ENCODE measurements at places on chromosomes 2 and 18. TPM values are rescaled to one million over a fixed set of nuclear protein-coding genes. Genes with fewer than 3 reads are reported as not detected.

NAT8 gene
- total RNA-seq, result not detected

MARCHF7 gene
- 84.0 TPM for total RNA-seq

DNA sequence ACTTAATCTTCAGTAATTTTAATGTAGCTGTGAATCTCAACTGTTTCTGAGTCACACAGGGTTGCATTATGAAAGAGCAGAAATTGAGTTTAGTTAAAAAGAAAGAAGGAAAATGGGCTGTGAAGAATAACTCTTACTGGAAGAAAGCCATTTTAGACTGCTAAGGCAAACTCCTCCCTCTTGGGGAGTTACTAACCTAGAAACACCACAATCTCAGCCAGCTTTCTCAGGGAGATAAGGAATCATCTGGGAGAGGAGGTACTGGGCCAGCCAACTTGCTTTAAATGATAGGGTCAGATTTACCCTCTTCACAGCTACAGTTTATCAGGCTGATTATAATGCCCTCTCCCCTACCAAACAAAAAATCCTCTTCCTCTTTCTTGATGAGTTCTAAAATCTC is 119.5 kb downstream of the CCDC148 start:
- DNase-seq, result no peak

SNRPD1 gene
- total RNA-seq, result 164 TPM

DNA sequence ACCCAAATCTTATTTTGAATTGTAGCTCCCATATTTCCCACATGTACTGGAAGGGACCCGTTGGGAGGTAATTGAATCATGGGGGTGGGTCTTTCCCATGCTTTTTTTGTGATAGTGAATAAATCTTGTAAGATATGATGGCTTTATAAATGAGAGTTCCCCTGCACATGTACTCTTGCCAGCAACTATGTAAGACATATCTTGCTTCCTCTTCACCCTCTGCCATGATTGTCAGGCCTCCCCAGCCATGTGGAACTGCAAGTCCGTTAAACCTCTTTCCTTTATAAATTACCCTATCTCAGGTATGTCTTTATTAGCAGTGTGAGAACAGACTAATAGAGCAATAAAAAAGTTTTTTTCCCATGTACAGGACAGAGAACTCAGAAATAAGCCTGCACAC is 468.4 kb upstream of the SPHKAP start:
- no peak for DNase-seq

DNA sequence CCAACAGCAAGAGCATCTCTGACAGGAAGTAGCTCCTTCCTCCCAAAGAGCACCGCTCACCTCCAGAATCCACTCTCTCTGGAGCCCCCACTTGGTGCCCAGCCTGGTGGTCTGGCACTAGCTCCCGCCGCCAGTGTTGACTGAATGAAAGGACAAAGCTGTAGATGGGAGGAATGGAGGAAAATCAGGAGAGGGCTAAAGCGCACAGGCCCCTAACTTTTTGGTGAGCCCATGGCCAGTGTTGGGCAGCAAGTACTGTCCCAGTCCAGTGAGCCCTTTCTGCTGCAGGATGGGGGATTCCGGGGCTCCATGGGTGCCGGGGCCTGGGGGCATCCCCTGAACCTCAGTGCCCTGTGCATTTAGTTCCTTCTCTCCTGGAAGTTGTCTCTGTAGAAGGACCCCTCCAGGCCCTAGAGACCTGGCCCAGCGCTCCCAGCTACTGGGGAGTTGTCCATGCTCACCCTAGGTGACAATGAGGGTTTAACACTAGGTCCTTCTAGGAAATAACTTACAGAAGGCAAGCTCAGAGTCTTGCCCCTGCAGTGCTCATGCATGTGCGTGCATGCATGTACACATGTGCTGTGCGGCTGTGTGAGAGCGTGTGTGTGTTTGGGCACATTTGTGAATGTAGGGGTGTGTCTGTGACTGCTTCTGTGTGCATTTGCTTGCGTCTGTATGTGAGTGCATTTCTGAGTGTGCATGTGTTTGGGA is 33.6 kb downstream of the GLI2 start:
- DNase-seq, result no peak

- DNase-seq, result no peak
Observed at GRCh38 chr2:102159295-102159694, 16.7 kb downstream of the IL1R1 start.

DNA sequence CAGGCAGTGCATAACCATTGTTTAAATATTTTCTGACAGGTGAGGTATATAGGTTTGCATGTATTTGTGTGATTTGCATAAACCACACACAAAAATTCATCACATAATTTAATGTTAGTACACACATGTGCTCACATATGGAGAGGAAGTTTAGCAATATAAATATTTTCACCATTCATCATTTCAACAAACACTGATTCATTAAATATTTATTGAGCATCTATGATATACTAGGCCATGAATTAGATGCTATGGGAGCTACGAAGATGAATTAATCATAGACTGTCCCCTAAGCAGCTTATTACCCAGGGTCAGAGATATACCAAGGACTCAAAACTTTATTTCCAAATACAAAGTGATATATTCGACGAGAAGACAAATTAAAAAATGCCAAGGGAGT is 311.6 kb upstream of the PIK3C3 start:
- no peak for DNase-seq

NETO1 gene
- not detected for total RNA-seq

- DNase-seq, result peak; percentile 53
Observed at GRCh38 chr18:59837586-59837985, 62.2 kb upstream of the PMAIP1 start.

DPP4 gene
- total RNA-seq, result 29.9 TPM

GRCh38 chr2:168090366-168091135 is 156.8 kb downstream of the STK39 start:
- DNase-seq, result no peak

ANKRD29 gene
- not detected for total RNA-seq

ZNF396 gene
- total RNA-seq, result 1.6 TPM

DNA sequence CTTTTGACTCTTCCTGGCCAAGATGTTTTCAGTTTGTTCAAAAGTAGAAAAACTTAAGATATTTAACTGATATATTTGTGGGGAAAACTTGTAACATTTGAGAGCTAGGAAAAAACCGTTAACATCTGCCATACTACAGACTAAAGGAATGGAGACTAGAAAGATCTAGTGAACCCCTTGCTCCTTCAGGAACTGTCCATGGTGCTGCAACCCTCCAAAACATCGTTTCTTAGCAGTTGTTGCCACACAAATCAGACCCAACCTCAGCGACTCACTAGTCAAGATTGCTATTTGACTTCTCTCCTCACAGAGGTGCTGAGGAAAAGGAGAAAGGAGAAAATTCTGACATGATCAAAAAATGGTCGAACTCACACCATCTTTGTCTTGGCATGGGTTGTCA is 393.8 kb upstream of the LYPD1 start:
- no peak for DNase-seq

- no peak for DNase-seq
Observed at GRCh38 chr2:134119117-134119712, 134.7 kb upstream of the MGAT5 start.

GRCh38 chr2:127025359-127026166 is 81.4 kb downstream of the BIN1 start:
- peak; percentile 86 for DNase-seq

DNA sequence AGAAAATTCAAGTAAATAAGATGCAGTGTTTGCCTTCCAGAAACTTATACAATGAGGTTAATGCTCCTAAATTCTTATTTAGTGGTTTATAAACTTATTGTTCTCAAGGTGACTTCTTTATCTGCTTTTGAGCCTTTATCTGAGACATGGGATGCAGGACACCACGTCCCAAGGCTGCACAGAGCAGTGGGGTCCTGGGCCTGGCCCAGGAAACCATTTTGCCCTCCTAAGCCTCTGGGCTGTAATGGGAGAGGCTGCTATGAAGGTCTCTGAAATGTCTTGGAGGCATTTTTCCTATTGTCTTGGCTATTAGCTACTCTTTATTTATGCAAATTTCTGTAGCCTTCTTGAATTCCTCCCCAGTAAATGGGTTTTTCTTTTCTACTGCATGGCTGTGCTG is 652.6 kb upstream of the SETBP1 start:
- no peak for DNase-seq

FBXO41 gene
- 15.6 TPM for total RNA-seq

DNA sequence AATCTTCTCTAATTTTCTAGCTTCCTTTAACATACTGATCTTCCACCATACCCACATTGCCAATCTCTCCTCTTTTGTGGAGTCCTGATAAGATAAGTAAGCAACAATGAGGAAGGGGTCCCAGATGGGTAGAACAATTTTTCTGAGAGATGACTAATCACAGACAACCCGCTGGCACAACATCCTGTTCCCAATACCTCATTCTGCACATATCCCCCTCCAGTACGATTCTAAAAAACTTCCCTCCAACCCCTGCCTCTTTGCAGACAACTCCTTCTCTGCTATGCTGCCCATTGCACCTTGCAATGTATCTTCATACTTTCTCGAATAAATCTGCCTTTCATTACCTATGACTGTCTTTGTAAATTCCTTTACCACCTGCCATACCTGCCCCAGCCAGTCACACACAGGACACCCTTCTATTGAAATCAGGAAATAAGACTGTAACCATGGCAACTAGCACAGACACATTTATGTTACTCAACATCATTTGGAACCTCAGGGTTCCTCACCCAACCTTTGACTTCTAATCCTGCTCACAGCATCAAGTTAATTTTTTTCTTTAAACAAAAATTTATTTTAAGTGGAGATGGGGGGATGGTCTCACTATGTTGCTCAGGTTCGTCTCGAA is 7.4 kb upstream of the EXOC6B start:
- DNase-seq, result no peak

MEX3C gene
- 61.5 TPM for total RNA-seq

- DNase-seq, result no peak
Observed at GRCh38 chr18:78448106-78448505, 531.5 kb upstream of the SALL3 start.

DNA sequence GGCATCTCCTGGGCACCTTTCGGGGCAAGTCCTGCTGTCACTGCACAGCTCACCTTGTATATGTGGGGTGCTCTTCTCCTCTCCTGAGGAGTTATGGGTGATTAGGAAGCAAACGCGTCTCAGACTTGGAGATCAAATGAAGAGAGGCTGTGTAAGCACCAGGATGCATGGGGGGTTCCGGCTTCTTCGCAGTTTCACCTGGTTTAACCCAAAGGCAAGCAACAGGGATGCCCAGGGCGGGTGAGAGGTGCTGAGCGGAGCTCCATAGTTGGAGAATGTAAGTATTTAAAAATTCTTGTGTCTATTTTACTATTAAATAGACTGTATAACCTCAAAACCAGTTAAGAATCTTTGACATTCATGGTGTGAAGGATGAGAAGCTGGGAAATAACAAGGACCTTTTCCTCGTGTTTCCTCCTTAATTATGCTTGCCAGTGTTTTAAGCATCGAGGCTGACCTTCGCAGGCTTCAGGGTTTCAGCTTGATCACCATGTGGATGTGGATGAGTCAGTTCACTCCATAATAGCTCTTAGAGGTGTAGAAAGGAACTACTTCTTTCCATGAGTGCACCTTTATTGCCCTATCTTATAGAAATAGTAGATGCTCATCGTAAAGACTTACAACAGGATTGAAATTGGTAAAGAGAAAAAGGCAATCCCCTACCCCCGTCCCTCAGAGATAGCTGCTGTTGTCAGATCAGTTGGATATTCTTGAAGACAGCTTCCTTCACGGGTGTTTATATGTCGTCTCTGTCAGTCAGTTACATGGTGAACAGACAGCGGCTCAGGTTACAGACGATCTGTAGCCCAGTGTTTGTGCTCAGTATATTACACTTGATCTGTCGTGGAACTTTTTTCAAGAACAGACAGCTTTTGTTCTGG is 201.1 kb downstream of the AGAP1 start:
- no peak for DNase-seq

GRCh38 chr2:136131484-136131960 is 13.6 kb upstream of the CXCR4 start:
- peak; percentile 48 for DNase-seq

- DNase-seq, result peak; percentile 48
Observed at GRCh38 chr2:86807468-86808275, 17.0 kb upstream of the CD8A start.

ATP6V1C2 gene
- total RNA-seq, result not detected

- DNase-seq, result no peak
Observed at GRCh38 chr18:67144329-67144728, 372.2 kb downstream of the DSEL start.

CCNYL1 gene
- total RNA-seq, result 6.4 TPM

CPO gene
- total RNA-seq, result not detected

GRCh38 chr2:138390316-138390945 is 111.1 kb upstream of the SPOPL start:
- DNase-seq, result no peak

DNA sequence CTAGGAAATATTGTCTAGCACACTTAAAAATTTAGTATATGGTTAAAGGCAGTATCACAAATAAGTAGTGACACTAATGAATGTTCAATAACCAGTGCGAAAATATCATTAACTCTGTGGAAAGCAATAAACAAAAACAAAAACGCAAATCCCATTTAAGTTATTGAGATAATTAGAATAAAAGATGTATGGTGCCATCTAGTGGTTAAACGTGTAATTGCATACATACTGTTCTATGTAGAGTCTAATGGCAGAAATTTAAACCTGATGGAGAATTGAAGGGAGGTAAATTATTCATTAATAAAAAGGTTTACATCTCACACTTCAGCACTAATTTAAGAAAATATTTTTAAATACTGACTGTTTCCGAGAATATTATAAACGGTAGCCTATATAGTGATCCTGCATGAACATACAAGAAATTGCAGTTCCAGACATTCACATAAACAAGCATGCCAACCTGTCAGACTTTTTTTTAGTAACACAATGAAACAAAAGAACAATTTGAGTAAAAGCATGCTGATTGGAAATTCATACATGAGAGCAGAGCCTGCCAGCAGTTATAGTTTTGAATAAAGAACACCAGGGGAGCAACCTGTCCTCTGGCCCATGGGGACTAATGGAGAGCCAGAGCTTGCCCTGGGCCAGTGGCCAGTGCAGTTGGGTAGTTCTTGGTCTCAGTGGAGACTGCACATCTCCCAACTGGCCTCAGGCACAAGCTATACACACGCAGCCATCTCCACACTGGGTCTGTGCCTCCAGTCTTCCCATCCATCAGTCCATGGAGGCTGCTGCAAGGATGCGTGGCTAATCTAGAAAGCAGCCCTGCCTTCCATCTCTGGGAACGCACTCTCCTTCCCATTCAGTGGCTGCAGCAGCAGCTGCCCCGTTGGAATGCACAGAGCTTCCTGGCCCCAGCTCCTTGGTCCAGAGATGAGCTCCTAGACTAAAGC is 28.0 kb downstream of the GCG start:
- DNase-seq, result no peak

- no peak for DNase-seq
Observed at GRCh38 chr2:196145256-196145655, 26.1 kb downstream of the STK17B start.

DNA sequence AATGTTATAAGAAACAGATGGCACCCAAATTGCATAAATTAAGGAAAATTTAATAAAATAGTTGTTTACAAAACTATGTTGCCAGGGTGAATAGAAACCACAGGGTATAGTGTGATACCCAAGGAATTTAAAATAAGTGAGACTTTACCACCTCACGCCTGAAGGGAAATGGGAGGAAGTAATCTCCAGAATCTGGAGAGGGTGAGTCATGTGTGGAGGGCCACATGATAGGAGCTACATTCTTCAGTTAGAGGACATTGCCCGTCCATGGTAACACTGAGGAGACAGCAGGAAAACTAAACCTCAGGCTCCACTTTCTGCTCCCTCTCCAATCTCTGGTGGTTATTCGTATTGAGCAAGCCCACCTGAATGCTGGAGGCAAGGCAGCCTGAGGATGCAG is 97.2 kb upstream of the NXPH2 start:
- no peak for DNase-seq

GRCh38 chr2:70691497-70692140 is 76.4 kb downstream of the ADD2 start:
- DNase-seq, result no peak

All from activated CD4-positive, alpha-beta memory T cell treated with anti-CD3 and anti-CD28 coated beads for 36 hours (primary cell).